ENCODE measurements at places on chromosomes 2 and 18.

DNA sequence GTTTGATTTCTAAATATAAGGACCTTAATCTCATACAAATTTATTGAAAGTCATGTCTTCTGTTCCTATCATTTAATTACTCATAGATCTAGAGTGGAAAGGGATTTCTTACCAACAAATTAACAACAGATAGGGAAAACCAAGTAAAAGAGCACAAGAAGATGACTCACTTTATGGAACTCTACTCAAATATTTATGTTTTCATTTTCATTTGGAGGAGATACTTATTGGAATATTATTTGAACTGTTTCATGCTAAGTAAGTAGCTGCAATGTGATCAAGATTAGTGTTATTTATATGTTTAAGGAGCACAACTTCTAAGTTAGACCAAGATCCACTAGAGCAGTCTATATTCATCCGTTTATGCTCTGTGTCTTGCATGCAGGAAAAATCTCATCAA is 1.3 kb downstream of the NT5C1B start:
- no peak for DNase-seq

- no peak for DNase-seq
Observed at GRCh38 chr2:45448217-45448616, 162.8 kb downstream of the SRBD1 start.

- no peak for DNase-seq
Observed at GRCh38 chr2:12504443-12504842, 212.3 kb upstream of the TRIB2 start.

DNA sequence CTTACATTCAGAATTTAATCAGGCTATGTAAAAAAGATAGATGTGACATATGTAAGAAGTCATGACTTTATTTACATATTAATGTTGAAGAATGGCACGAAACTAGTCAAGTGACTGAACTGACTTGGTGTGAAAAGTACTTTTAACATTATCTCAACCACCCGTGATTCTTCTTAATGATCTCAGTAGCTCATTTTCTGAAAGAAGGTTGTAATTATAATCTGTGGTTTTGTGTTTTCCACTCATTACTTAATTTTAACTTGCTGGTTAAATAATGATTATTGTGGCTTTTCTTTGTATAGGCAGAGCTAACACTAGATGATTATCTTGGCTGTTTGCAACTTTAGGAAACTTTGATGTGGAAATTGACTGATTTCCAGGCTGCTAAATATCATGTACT is 18.5 kb downstream of the KCNJ13 start:
- no peak for DNase-seq

GRCh38 chr2:218984239-218985020 is 554 bp downstream of the FEV start:
- no peak for DNase-seq

DNA sequence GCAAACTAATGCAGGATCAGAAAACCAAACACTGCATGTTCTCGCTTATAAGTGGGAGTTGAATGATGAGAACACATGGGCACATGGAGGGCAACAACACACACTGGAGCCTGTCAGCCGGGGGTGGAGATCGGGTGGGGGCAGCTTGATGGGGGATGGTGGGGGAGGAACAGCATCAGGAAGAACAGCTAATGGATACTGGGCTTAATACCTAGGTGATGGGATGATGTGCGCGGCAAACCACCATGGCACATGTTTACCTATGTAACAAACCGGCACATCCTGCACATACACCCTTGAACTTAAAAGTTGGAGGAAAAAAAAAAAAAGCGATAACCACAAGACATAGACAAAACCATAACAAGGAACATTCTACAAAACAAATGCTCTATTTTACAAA is 10.4 kb downstream of the CHMP3 start:
- DNase-seq, result no peak

DNA sequence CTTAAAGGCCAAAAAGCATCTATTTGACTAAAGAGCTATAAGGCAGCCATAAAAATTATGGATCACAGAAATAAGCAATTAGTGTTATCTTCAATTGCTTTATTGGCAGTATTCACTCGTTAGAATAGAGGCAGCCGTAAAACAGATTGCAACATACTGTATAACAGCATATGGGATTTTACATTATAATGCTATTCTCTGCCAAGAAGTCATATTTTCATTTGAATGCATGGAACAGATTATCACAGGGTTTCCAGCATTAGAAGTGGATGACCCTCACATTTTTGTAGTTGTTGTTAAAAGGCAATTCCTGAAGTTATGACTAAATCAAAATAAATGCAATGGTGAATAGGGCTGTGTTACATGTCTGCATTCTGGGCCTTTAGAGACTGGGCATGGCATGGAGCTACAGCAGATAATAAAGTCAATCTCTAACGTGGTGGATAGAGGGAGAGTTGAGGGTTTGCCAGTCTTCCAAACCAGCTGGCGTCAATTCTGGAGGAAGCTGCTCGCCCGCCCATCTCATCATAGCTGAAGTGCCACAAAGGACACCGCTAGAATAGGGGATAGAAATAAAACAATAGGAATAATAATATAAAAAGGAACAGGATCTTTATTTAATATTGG is 155.4 kb upstream of the VRK2 start:
- DNase-seq, result no peak

GRCh38 chr18:7608781-7609201 is 41.7 kb downstream of the PTPRM start:
- no peak for DNase-seq

DNA sequence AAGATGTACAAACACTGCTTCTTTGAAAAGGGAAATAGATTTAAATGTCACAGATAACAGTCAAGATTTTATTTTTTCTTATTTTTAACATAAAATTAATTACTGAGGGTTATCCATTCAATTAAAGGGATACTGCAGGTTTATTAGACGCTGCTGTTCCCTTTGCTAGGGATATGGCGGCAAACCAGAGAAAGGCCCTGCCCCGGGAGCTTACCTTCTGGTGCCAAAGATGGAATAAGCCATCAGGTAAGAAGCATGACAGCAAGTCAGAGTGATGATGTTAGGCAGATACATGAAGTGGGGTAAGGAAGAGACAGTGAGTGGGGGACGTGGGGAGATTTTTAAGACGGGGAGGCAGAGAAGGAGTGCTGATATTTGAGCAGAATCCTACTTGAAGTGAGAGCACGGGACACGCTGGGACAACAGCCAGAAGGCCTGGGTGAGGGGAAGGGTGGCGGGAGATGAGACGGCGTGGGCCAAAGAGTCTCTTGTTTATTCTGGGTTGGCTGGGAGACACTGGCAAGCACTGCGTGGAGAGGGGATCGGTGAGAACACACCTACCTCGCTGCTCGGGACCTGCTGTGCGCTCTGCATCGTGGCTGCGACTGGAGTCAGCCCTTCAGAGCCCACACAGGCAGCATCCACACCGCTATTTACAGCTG is 250.5 kb upstream of the TMEM200C start:
- DNase-seq, result no peak
